ENCODE measurements at places on chromosomes 2 and 18.

DNA sequence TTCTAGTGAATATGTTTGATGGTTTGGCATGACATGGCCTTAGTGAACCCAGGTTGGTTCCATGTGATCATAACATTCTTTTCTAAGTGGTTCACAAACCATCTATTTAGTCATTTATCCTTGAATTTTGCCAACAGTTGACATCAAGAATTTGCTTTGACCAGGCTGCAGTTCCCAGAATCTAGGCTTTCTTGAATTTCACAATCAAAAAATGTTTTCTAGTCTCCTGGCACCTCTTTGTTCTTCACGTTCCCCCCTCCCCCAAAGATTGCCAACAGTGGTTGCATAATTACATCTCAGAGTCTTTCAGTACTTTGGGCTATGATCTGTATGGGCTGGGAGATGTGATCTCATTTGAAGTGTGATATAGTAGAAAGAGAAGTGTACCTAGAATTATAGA, 124.0 kb downstream of the GATA6 start:
- DNase-seq = no peak

GRCh38 chr18:12366379-12366778, 10.6 kb downstream of the AFG3L2 start:
- no peak for DNase-seq

DNA sequence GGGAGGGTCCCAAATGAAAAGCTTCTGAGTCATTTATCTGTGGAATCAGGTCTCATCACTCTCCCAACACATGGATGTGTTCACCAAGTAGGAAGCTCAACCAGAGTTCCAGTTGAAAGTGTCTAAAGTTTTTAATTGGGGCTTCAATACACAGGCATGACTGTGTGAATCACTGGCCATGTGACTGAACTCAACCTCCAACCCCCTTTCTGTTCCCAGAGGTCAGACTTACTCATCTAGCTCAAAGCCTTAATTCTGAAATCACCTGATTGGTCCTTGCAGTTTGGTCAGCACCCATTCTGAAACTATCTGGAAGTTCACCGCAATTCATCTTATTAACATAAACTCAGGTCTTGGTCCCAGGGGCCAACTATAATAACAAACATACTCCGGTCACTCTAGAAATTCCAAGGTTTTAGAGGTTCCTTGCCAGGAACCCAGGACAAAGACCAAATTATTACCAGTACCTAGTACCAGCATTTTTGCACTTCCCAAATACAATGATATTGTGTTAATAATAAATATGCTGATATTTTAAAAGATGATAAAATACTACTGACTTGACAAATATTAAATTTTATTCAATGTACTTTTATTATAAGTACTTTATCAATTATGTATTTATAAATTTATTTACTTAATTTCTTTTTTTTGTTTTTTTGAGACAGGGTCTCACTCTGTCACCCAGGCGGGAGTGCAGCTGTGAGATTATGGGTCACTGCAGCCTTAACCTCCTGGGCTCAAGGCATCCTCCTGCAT, 10.7 kb upstream of the RBM45 start:
- no peak for DNase-seq

DNA sequence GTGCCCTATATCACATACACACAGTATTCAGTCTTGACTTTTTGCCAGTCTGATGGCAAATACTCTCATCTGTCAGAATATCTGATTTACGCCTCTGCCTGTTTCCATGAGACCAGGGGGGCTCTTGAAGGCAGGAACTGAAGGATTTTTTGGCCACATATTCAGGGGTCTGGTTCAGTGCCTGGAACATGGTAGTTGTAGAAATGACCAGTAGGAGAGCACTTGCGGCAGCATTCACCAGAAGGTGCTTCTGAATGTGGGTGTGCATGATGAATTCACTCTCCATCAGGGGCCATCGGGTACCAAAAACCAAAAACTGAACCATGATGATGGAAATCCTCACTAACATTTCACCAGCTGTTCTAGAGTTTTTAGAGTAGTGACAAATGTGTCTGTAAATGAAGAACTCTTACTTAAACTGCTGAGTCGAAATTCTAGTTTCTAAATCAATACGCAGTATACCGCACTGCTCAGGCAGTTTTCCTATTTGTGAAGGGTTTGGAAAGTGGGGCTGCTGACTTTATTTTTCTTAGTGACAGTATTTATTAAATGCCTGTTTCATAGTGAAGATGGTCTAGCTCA, 54.6 kb downstream of the MERTK start:
- DNase-seq = no peak

GRCh38 chr18:75441896-75442295, 14.4 kb upstream of the SMIM21 start:
- no peak for DNase-seq

DNA sequence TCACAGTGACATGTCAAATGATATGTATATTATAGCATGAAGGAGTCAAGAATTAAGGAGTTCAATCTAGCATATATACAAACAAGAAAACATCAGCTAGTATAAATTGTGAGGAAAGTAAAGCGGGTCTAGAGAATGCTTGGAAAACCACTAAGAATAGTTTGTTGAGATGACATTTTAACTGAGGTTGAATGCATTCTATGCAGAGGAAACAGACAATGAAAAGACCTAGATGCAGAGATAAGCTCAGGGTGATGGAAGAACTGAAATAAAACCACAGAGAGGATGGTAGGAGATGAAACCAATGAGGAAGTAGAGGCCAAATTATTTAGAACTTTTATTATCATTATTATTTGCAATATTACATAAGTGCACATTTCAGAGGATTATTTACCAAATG, 803.6 kb upstream of the FANCL start:
- no peak for DNase-seq

- no peak for DNase-seq
These were observed 45.2 kb downstream of the FAM178B start for GRCh38 chr2:96940980-96941775.

- DNase-seq = no peak
These were observed 37.9 kb upstream of the PPP1CB start for GRCh38 chr2:28713577-28714298.

- DNase-seq = no peak
These were observed 912.6 kb upstream of the FSHR start for GRCh38 chr2:50066873-50067272.

- no peak for DNase-seq
These were observed 33.6 kb upstream of the MYCN start for GRCh38 chr2:15906778-15907177.

GRCh38 chr2:200188876-200189275, 117.6 kb upstream of the SPATS2L start:
- DNase-seq = no peak

- no peak for DNase-seq
These were observed 5.0 kb downstream of the ACTR2 start for GRCh38 chr2:65232636-65233035.

GRCh38 chr18:11980163-11980493, 1.2 kb upstream of the IMPA2 start:
- peak; percentile 58 for DNase-seq

GRCh38 chr18:80223581-80224148, 23.6 kb downstream of the PARD6G start:
- DNase-seq = no peak

- DNase-seq = no peak
These were observed 393 bp downstream of the IL1R1 start for GRCh38 chr2:102142829-102143449.

DNA sequence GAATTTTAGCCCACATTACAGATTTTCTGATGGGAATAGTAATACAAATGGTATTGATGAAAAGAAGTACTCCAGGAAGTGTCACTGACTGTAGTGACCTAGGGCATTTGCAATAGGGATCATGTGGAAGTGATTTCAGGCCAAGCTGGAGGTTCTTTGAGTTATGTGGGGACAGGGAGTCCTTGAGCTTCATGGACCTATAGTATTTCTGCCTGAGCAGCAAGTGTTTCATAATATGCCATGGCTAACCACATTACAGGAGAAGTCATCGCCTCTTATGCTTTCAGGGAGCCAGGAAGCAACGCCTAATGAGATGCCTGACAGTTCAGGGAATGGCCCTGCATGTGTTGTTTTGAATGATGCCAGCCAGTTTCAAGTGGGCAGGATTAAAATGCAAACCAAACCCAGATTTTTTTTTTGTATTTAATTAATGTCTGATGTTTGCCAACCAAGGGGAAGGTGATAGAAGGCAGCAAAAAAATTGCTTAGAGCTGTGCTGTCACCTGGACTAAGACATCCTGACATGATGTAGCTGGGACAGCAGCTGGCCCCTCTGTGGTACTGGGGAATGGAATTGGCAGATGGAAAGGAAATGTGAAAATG, 109.5 kb downstream of the RAPGEF4 start:
- peak; percentile 14 for DNase-seq

GRCh38 chr2:189702071-189702470, 27.6 kb downstream of the ANKAR start:
- DNase-seq = peak; percentile 23

DNA sequence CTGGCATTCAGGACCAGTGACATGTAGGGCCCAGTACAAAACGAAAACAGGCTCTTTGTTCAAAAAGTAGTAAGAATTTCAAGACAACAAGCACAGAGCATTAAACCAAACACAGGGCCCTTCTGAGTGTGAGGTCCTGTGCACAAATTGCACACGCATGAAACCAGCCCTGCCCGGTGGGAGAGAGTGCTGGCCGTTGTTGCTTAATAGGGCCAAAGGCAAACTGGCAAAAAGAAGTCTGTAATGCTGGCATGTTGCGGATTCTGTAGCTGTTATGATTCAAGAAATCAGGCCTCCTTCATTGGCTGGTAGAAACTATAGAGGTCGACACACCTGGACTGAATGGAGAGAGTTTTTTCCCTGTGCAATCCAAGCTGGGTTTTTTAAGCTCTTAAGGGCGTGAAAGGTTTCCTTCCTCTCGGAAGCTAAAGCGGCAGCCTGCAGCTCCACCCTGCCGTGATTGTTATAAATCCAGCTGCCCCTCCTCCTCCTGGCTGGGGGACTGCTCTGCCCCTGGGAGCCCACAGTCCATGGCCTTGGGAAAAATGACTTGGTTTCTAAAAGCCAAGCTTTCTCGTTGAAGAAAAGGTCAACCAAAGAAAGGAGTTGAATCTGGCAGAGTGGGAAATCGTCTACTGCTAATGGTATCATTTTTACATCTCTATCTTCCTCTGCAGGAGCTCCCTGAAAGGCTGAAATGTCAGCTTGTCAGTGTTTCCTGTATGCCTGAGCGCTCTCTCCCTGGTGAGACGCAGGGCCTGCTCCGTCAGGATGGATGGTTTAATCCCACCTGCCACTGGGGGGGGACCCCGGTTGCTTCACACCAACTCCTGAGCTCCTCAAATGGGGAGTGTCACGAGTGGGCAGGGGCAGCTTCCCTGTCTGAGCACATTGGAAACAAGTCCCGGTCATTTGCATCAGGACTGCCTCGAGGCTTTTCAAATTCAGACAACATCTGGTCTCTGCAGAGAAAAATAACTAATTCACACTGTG, 143.6 kb downstream of the ALPK2 start:
- peak; percentile 66 for DNase-seq

- DNase-seq = no peak
These were observed 157.1 kb upstream of the ZFP36L2 start for GRCh38 chr2:43383533-43383932.

DNA sequence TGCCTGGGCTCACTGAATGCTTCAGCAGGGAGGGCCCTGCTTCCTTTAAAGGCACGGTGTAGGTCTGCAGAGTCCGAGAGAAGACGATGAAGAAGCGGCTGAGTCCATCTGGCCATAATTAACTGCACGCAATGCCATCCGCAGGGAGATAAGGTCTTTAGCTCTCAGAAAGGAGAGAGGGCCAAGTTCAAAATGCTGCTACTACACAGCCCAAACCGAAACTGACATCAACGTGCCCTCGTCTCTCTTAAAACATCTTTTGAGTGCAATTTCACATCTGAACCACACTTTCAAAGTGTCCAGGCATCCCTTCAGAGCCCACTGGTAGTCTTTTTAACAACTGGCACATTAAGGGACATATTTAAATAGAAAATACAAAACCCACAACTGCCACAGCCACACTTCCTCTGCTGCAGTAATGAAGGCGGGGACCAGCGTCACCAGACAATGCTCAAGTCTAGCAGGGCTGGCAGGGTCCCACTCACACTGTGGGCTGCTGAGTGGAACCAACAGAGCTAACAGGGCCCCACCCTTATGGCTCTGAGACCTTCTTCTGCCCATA, 35.8 kb downstream of the ST3GAL5 start:
- DNase-seq = no peak

DNA sequence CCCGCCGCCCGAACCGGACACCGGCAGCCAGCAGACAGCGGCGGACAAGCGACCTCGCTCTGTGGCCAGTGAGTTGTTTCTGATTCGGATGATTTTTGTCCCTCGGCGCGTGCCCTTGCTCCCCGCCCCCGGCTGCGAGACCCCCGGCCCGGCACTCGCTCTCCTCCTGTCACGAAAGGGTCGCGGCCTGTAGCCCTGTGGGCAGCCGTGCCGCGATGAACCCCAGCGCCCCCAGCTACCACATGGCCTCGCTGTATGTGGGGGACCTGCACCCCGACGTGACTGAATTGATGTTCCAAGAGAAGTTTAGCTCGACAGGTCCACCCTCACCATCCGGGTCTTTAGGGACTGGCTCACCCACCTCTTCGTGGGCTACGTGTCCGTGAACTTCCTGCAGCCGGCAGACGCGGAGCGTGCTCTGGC, 1257.5 kb upstream of the ACVR2A start:
- DNase-seq = no peak

- no peak for DNase-seq
These were observed 71.5 kb upstream of the TTC39C start for GRCh38 chr18:23943104-23943503.

GRCh38 chr18:76710646-76711520, 111.5 kb upstream of the ZNF236 start:
- no peak for DNase-seq

GRCh38 chr18:25725501-25725900, 364.9 kb downstream of the SS18 start:
- DNase-seq = no peak

GRCh38 chr2:10462178-10463083, 14.3 kb upstream of the ODC1 start:
- DNase-seq = no peak

GRCh38 chr2:195663007-195663406, 6.0 kb downstream of the SLC39A10 start:
- no peak for DNase-seq

DNA sequence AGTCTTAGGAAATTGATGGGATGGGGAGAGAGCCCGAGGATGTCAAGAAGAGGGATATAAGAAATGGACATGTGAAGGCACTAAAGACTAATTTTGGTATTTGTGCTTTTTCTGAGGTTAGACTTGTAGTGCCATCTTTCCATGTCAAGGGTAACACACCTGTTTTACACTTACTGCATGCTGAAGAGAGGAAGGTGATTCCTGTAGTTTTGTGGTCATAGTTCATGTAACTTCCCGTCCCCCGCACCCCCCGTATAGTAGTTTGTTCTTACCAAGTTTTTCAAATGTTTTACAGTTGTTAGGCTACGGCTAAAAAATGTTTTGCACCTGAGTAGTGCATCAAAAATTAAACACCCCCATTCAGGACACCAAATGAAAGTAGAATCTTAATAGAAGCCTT, 73.8 kb downstream of the CLIP4 start:
- DNase-seq = no peak

DNA sequence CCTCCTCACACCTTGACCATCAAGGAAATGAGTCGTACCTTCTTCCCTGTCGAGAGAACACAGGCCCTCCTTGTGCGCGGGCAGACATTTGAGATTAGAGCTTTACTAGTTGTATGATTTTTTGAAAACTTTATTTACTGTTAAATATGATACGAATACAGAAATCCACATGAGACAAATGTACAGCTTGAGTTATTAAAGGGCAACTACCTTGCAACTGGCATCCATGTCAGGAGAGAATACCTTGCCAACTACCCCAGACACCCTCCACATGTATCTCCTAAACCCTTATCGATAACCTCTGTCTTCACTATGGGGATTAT, 28.3 kb downstream of the KLHL23 start:
- DNase-seq = no peak

- no peak for DNase-seq
These were observed 6.2 kb upstream of the ANXA4 start for GRCh38 chr2:69735686-69736085.

- no peak for DNase-seq
These were observed 181.9 kb upstream of the DTNA start for GRCh38 chr18:34528177-34528576.

All from NCI-H82 (cell line).